Inflammatory macrophage treated with lipopolysaccharide for 4 hours (primary cell): ENCODE measurements at places on chromosomes 1 and 21.

- no peak for DNase-seq
These were observed 21.8 kb upstream of the FBXO28 start for GRCh38 chr1:224092111-224092510.

DNA sequence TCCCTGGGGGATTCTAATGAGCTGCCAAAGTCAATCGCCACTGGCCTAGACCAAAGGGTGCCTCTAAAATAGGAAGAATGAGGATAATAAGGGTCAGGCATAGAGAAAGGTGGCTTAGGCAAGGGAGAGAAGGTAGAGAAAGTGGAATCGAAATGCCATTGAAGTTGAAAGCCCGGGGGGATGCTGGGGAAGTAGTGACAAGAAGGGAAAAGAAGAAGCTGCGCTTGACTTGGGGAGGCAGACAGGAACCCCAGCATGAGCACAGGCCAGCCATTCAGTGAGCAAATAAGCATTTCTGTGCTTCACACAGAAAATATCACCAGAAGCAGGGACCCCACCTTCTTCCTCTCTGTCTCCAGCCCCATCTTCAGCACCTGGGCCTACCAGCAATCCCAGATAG is 1.5 kb downstream of the CD2 start:
- DNase-seq: no peak

- DNase-seq: no peak
These were observed 44.5 kb downstream of the ARHGEF16 start for GRCh38 chr1:3498986-3499385.

- no peak for DNase-seq
These were observed 206.9 kb upstream of the FMN2 start for GRCh38 chr1:239884796-239885195.

- DNase-seq: no peak
These were observed 450.4 kb downstream of the MATN1 start for GRCh38 chr1:30273021-30273325.

GRCh38 chr1:220317161-220317560 is 44.9 kb upstream of the RAB3GAP2 start:
- DNase-seq: no peak

DNA sequence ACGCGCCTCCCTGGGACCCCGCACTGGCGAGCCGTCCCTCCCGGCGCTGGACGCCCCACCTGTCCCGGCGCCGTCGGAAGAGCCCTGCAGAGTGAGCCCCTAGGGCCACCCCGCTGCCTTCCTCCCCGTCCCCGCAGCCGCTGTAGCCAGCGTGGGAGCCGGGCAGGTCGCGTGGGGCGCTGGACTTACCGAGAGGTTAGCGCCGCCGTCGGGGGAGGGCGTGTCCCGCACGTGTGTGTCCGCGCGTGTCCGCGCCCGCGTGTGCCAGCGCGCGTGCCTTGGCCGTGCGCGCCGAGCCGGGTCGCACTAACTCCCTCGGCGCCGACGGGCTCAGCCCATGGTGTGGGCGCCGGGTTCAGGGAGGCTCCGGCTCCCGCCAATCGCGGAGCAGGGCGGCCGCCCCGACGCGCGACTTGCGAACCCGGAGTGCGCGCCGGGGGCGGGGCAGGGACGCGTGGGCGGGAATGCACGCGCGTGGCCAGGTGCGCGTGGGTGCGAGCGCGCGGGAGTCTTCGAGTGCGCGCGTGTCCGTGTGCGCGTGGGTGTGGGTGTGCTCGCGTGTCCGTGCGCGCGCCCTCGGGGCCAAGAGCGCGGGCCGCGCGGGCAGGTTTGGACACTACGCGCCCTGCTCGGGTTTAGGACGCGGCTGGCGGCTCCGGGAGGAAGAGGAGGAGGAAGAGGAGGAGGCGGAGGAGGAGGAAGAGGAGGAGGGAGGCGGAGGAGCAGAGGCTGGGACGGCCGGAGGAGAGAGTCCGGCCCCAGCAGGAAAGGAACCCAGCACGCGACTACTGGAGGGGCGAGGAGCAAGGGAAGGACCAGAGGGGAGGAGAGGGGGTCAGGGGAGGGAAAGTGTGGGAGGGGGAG is 145.2 kb upstream of the ETS2 start:
- no peak for DNase-seq

- no peak for DNase-seq
These were observed 15.7 kb downstream of the ABCD3 start for GRCh38 chr1:94433866-94434265.

- DNase-seq: peak; percentile 77
These were observed 1.0 kb downstream of the PRDX6 start for GRCh38 chr1:173478094-173478674.

- no peak for DNase-seq
These were observed 52.8 kb upstream of the ADGRL4 start for GRCh38 chr1:79059341-79059740.

GRCh38 chr1:205447457-205448341 is 8.1 kb downstream of the BLACAT1 start:
- DNase-seq: peak; percentile 13

DNA sequence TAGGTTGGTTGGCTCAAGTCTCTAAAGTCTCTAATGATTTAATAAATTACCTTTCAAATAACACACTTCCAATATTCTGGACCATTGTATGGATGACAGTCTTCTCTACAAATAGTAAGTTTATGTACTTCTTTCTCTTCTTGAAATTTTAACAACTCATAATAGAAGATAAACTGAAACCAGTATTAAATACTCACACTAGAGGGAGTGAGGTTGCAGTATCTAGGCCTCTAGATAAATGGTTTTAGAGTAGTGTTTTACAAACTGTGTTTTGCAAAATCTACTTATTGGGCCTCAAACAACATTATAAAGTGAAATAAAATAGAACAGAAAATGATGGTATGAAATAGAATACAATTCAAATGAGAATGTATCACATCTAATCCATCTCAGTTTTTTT is 479.9 kb upstream of the BRINP3 start:
- DNase-seq: no peak

DNA sequence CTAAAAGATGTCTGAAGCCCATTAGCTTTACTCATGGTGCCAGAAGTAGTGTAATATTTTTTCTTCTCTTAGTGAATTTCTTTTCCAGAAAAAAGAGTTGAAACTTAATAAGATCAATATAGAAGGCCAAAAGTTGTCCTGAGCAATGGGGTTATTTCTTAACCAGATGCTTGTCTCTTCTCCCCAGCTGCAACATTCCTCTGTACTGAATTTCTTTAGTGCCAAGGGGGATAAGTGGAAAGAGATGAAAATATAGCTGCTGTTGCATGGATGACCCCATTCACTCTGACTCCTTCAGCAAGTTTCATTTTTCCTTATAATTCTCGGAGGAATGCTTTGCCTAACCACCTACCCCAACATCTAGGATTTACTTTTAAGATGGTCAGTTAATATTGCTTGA is 675.0 kb downstream of the USP25 start:
- DNase-seq: no peak

DNA sequence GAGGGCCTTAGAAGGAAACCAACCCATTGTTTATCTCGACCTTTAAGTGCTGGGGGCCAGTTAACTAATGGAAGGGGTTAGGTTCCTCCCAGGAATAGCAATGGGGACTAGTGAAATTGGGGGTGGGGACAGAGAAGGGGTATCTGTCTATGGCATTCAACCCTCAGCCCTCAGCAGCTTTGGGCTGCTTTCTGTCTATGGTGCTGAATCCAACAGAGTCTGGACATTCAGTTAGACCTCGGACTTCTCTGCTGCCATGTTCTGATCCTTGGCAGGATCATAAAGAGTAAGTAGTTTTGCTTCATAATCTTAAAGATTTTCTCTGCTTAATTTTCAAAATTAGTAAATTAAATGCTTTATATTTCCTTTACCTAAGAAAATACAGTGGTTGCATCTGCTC is 2.6 kb upstream of the EPHA10 start:
- DNase-seq: no peak

DNA sequence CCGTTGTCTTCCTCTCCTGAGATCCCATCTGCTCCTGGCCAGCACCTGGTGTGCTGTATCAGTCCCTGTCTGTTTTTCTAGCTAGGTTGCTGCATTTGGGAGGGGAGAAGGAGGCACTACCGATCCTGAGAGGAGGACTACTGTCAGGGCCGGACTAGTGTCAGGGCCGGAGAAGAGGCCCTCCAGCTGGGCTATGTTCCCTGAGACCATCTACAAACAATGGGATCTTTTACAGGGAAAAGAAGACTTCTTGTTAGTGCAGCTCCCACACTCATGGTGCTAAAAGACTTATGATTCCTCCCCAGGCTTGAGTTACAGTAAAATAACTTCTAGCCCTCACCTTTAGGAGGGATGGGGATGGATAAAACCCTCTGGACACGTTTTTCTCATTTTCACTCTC is 141.0 kb upstream of the TNR start:
- DNase-seq: no peak

GRCh38 chr1:228652116-228652515 is 83.2 kb upstream of the RHOU start:
- peak; percentile 46 for DNase-seq

- DNase-seq: no peak
These were observed 5.6 kb downstream of the MORN1 start for GRCh38 chr1:2385606-2386280.

DNA sequence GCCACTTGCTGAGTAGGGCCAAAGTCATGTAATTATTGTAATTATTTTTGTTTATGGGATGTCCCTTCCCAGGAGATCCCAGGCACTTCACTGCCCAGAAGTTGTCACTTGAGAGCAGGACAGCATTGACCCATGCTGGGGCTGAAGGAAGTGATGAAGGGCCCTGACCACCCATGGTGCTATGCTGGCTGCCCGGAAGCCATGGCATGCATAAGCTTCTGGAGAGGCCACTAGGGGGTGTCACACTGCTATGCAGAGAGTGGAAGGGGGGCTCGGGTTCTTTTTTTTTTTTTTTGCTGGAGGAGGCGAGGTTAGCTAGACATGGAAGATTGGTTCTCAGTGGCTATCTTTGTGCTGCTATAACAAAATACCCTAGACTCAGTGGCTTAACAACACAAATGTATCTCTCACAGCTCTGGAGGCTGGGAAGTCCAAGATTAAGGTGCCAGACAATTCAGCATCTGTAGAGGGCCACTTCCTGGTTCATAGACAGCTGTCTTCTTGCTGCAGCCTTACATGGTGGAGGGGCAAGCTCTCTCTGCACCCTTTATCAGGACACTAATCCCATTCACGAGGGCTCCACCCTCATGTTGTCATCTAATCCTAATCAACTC is 84.9 kb downstream of the CNIH3 start:
- DNase-seq: no peak

DNA sequence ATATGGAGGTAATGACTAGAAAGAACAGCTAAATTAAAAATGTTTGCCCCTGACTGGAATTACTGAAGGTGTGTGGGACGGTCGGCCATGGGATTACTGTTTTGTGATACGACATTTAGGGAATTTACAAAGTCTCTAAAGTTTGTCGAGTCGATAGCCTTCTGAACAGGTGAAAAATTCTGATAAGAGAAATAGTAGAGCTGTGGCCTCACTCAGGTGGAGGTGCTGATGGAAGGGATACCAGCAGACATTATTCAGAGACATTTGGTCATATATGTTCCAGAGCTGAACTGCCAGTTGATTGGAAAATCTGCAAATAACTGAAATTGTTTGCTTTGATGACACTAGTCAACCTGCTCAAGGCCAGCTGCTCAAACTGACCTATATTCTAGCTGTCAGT is 71.1 kb downstream of the ADCY10 start:
- DNase-seq: no peak

DNA sequence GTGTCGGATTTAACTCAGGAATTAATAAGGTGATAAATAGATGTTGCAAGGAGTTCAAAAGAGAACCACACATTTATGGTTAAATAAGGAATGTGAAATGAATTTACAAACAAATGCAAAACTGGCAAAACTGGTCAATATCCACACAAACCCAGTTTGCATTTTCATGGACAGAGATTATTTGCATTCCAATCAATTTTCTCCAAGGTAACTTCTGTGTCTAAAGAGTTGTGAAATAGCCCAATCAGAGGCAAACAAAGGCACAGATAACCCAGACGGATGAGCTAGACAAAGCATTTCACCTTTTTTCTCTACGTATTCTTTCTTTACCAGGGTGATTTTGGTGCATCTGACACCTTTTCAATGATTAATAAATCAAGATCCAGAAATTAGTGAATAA is 63.9 kb downstream of the MAP3K7CL start:
- no peak for DNase-seq

GRCh38 chr1:77831566-77831965 is 52.1 kb downstream of the MIGA1 start:
- no peak for DNase-seq

DNA sequence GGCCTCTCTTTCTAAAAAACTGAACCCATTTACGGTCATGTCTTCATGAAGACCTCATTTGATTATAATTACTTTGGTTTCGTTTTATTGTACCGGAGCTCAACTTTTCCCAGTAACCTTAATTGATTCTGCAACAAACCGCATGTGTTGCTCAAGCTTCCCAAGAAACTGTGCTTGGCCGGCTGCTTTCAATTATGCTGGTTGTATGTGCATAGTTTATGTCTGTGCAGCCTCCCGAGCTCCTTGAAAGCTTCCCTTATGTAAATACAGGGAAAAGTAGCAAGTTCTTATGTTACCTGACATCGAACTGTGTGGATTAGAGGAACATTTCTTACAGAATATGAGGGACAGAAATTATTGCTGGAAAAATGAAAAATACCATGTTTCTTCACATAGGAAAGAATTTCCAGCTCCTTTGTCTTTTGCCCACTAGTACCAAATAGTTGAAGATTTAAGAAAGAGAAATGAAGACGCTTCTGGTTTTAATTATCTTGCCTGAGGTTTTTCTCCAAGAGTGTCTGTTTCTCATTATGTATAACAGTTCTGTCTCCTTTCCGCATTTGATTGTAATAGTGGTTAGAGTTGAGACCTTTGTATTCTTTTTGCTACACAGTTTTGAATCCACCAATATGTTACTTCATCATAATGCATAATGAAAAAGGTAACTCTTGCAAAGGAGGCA is 2.1 kb downstream of the VCAM1 start:
- no peak for DNase-seq

DNA sequence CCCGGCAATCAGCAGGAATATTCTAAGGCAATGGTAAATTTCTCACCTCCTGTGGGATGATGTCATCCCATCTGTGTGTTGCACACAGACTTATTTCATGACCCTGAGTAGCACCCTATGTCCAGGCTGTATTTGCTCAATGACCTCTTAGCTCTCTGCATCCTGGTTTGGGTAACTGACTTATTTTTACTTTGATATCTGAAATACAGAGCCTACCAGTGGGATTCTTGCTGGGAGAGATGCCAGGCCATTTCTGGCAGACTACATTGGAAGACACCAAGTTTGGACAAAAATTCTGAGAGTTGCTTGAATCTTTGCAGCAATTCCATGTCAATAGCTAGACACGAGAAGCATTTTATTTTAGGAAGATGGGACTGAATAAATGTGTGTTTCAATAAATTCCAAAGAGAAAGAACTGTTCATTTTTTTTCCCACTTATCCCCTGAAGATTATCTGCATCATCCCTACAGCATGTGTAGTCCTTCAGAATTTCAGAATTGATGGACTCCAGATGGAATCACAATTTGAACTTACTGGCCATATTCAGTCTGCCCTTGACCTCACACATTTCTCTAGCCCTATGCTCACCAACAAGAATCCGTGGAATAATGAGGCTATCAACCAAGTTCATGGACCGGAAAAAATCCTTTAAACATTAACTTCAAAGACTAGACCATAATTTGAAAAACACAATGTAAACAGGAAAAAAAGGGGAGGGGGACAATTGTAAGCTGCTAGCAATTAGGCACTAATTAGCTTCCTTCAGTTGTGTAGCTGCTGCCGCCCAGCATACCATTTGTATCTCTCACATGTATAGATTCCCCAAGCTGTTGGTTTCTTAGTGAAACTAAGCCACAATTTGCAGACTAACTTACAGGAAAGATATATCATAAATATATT is 226.5 kb downstream of the HMCN1 start:
- no peak for DNase-seq
